ENCODE measurements at places on chromosomes 16 and 17.

DNA sequence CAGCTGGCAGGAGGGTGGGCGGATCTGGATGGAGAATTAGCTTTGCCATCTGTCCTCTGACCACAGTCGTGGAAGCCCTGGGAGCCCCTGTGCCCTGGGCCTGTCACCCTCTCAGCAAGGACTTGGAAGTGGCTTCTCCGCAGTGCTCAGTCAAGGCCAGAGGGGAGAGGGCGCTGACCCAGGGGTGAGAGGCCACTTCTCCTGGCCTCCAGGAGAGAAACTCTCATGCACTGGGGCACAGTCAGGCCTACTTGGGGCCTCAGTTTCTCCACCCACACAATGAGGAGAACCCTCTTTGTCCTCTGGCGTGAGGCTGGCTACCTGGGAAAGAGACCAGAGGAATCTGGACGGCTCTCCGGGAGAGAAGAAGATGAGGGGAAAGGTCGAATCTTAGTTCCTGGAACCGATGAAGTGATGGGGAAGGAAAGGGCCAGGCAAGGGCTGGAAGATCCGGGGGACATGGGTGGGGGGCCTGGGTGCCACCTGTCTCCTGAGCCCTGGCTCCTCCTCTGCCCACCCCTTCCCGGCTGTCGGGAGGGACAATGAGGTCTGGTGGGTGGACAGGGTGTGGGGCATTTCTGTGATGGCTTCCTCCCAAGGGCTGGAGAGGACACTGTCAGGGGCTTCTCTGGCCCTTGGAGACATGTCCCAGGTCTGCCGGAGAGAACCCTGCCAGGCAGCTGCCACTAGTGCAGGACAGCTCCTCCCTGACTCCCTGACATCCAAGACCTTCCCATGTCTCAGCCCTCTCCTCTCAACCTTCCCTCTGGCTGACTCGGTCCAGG is 9.0 kb upstream of the ARHGAP27 start:
- DNase-seq = no peak

DNA sequence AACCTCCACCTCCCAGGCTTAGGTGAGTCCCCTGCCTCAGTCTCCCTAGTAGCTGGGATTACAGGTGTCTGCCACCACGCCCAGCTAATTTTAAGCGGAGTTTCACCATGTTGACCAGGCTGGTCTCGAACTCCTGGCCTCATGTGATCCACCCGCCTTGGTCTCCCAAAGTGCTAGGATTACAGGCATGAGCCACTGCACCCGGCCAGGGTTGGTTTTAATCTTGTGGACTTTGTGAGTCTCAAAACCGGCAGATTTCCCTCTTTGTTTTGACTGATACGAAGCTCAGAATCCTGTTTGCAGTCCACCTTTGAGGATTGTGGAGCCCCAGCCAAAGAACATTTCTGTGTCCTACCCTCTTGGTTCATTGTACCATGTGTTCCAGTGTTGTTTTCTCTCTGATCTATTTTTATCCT is 16.4 kb upstream of the CPSF4L start:
- DNase-seq = no peak

DNA sequence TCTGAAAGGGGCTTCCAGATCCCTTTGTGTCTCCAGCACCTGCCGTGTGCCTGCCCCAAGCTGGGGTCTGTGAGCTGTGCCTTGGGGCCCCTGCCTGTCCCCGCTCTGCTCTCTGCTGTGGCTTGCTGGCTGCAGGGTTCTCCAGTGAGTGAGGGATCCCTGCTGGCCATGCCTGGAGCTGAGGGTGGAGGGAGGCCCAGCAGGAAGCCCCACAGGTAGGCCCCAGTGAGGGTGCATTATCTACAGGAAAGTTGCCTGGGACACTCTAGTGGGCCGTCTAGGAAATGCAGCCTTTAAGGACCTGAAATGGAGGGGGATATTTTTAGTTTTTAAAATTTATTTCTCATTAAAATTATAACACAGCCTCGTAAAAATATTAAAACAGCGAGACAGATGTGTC is 50.9 kb downstream of the JPH3 start:
- DNase-seq = no peak

DNA sequence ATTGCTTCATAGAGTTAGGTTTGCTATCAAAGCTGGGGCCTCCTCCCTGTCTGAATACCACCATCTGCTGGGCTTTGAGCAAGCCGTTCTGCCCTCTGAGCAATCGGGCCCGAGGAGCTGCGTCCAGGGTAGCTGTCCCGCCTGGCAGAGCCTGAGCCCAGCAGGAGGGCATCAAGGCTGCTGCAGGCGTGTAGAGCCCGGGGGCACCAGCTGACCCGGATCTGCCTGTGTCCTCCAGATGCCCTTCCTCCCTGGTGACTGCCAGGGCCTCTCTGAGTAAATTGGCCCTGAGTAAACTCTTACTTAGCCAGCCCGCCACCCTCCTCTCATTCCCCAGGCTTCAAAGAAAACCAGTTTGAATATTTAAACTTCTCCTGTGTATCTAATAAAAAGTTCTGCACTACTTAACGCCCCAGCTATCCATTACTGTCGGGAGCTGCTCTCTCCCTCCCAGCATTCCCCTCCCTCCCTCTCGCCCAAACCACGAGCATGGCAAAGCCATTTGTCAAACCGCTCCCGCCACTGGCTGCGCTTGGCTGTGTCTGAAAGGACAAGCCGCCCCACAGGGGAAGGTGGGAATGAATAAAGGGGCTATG is 16.4 kb downstream of the CDK5RAP3 start:
- DNase-seq = no peak

DNA sequence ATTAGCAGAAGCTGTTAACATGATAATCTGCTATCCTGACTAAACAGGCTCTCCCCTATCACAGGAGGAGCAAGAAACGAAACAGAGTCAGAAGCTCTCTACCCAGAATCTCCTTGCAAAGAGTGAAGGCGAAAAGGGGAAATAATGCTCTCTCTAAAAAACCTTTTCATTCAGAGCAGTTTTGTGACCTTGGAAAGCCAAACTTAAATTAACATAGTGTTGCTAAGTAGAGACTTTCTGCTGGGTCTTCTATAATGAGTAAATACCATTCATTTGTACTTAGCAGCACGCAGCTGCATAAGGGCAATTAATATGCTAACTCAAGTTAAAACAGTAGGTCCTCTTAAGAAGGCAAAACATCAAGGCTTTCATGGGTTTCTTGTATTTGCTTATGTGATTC is 101.7 kb upstream of the GPR139 start:
- DNase-seq = no peak

- no peak for DNase-seq
These were observed at the start of gene ACE for GRCh38 chr17:63476854-63477479. Gene ACE (plus strand): TSS chr17:63477061. CDS start chr17:63477095, 34 bp downstream.

- no peak for DNase-seq
These were observed 48.7 kb downstream of the CPPED1 start for GRCh38 chr16:12754824-12755543.

DNA sequence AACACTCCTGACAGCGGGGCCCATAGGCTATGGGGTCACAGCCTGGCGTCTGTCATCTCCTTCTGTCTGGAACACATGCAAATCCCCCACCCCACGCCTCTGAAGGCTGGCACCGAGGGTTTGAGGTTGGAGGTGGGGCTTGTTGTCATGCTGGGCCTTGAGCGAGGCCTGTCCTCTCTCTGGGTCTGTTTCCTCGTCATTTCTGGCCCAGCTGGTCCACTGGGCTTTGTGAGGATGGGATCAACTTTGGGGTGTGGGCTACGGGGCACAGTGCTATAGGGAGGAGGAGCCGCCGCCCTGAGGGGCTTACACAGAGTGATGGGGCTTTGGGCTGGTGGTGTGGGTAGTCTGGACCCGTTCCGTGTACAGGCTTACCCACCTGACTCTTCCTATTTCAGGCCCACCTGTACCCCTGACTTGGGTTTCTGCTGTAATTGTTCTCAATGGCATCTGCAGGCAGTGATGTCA is 87.5 kb downstream of the AMFR start:
- no peak for DNase-seq

DNA sequence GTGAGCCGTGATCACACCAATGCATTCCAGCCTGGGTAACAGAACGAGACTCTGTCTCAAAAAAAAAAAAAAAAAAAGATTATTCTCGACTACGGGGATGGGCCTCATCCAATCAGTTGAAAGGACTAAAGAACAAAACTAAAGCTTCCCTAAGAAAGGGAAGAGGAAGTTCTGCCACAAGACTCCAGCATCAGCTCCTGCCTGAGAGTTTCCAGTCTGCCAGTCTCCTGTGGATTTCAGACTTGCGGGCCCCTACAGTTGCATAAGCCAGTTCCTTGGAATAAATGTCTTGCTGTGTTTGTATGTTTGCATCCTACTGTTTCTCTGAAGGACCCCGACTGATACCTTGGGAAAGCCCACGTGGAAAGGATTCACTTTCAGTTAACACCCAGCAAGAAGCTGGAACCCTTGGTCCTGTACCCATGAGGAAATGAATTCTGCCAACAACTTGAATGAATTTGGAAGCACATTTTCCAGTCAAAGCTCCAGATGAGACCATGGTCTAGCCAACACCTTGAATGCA is 26.3 kb upstream of the FZD2 start:
- DNase-seq = no peak

GRCh38 chr17:16962804-16963203 is 9.1 kb downstream of the TNFRSF13B start:
- no peak for DNase-seq

DNA sequence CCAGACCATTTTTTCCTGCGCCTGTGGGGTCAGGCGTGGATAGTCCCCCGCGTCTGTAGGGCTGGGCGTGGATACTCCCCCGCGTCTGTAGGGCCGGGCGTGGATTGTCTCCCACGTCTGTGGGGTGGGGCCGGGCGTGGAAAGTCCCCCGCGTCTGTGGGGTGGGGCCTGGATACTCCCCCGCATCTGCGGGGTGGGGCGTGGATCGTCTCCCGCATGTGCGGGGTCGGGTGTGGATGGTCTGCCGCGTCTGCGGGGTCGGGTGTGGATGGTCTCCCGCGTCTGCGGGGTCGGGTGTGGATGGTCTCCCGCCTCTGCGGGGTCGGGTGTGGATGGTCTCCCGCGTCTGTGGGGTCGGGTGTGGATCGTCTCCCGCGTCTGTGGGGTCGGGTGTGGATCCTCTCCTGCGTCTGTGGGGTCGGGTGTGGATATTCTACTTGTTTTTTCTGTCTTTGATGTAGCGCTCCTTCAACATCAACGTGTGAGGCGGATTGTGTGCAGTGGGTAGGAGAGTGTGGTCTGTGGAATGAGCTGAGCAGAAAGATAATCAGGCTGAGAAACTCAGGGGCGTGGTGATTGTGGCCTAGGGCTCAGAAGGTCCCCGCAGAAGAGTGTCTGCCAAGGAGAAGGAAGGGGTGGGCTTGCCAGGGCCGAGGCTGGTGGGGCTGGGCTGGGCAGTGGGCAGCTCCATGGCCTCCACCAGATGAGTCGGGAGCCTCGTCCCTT is 3.2 kb downstream of the GNPTG start:
- no peak for DNase-seq

GRCh38 chr17:81577278-81578000 is 25.3 kb upstream of the FAAP100 start:
- no peak for DNase-seq

DNA sequence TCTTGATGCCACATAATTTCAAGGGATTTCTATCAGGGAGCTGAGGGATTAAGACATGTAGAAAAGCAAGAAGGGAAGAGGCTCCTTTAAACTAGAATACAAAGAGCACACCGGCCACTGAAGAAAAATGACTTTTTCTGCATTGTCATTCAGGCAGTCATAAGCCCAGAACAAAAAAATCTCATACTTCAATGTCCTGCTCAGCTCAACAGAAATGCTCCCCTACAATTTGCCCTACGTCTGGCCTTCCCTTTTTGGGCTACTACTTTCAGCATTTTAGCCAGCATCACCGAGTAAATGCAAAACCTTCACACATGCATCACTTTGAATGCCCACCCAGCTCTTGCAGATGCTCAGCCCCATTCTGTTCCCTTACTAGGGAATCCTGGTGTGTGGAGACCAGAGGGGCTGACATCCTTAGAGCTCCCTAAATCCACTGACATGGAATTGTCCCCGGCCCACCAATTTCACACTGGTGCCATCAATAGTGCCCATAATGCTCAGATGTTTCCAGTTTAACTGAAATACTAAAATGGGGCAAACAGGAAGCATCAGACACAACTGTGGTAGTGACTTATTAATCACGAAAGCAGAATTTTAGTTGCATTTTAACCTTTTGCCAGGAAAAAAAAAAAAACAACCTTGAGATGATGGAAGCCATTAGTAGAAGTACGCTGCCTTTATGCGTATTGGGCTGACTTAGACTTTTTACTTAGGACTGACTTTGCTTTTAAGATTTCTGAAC is 2.7 kb downstream of the MAP3K14 start:
- no peak for DNase-seq

GRCh38 chr16:57500578-57501111 is 14.4 kb upstream of the DOK4 start:
- no peak for DNase-seq

DNA sequence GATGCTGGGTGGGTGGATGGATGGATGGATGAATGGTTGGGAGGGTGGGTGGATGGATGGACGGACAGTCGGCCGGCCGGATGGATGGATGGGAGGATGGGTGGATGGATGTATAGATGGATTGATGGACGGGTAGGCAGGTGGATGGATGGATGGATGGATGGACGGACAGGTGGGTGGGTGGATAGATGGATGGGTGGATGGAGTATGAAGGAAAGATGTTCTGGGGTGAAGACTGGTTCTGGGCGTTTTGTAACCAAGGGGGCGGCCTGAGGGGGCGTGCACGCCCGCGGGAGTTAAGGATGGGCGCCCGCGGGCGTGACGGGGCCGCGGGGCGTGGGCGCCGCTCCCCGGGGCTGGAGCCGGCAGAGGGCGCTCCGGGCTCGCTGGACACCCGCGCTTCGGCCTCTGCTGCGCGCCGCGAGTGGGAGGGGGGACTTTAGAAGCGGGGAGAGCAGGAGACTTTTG is at the start of gene NECAB2:
Gene NECAB2, plus strand, starts transcription at position 407 of the 468 bp plus-strand sequence. CDS start 405 bp downstream, outside the sequence.
- no peak for DNase-seq

GRCh38 chr17:81710514-81711308 is 1.4 kb upstream of the SLC25A10 start:
- DNase-seq = no peak

DNA sequence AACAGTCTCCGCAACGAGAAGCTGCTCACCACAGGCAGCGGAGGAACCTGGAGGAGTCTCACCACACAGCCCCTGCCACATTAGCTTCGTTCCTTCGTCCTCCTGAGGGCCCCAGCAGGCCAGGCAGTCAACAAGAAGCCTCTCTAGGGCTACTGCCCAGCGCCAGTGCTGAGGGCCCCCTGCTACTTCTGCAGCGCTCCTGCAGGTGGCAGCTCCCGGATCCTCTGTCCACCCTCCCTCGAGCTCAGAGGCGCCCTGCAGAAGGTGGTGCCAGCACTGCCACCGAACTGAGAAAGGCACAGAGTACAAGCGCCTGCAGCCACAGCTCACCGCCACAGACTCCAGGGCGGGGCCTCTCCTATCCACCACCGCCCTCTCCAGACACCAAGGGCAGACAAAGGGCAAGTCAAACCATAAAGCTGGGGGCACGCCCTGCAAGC is 27.3 kb downstream of the KDM8 start:
- DNase-seq = no peak

DNA sequence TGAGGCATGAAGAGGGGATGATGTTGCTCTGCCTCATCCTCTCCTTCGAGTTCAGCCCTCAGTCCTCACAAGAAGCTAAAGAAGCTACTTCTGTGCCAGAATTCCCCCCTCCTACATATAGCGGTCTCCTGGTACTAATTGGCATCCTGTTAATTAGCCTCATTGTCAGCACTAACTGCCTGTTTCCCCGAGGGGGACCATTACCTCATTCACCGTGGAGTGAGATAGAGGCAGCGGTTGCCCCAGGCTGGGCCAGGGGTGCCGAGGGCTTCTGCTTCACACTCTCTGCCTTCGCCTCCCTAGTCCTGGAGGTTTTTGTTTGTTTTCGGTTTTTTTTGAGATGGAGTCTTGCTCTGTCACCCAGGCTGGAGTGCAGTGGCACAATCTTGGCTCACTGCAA is 5.7 kb upstream of the MINK1 start:
- DNase-seq = no peak

Data from esophagus squamous epithelium (tissue), 5 donors.